ENCODE measurements at places on chromosomes 3 and 15. TPM values are rescaled to one million over a fixed set of nuclear protein-coding genes. Genes with fewer than 3 reads are reported as not detected.

Gene ANKRD63
- total RNA-seq, result 1.6 TPM

Gene CMC1
- 16.9 TPM for total RNA-seq

Gene RSRC1
- 41.0 TPM for total RNA-seq

Gene RCCD1
- total RNA-seq, result 6.8 TPM

Gene C3orf85
- total RNA-seq, result not detected

Gene CPNE9
- not detected for total RNA-seq

Gene MELTF
- total RNA-seq, result 6.1 TPM

Gene RBP2
- total RNA-seq, result not detected

Gene SRGAP3
- total RNA-seq, result 6.1 TPM

Gene SLC6A1
- 0.16 TPM for total RNA-seq

Gene THPO
- 0.36 TPM for total RNA-seq

Gene CCRL2
- not detected for total RNA-seq

Gene CCDC191
- 3.2 TPM for total RNA-seq

Gene CFAP20DC
- under 0.01 TPM for total RNA-seq

Gene ISL2
- total RNA-seq, result 2.2 TPM

Gene KY
- total RNA-seq, result 3.0 TPM

Gene TM6SF1
- 7.5 TPM for total RNA-seq

Gene ATP13A4
- 0.55 TPM for total RNA-seq
